Cortex of kidney (tissue), 1 donor: ENCODE measurements at places on chromosomes 2 and 18.

DNA sequence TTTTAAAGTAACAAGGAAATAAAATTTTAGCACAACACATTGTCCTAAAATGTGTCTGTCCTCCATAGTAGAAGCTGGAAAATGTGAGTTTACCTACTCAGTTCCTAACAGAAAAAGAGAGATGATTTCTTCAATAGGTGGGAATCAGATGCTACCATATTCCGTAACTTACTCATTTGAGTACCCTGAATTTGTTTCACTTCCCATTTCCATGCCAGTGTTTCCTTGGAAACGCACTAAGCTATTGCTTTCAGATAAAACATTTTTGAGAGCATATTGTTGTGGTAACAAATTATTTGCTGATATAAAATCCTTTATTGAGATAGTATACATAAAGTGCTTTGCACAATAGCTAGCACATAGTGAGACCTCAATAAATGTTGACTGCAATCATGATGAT, 137.5 kb upstream of the BARD1 start:
- no peak for DNase-seq

DNA sequence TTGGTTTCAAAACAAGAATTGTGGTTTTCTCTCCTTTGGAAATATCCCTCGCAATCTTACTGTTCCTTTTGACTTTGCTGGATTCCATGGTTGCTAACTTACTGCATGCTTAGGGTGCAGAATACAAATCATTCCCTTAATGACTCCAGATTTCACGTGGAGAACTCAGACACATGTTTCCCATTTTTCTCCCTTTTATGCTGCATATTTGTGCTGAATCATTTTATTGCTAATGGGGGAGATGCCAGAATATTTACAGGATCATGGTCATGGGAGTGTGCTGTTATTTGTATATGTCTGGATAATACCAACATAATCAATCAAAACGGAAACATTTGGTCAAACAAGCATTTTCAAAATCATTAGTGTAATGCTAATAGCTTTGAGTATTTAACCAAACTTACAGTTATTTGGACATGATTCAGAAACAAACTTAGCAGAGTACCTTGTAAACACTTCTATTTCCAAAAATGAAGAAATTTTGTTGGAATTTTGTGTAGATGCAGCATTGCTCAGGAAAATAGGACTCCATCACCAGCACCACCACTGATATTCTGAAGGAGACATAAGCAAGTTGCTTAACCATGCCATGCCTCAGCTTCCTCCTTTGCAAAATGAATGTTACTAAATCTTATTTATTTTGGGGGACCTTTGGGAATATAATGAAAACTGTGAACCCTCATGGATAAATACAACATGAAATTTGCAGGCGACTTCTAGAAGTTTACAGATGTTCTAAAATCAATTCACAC, 122.5 kb upstream of the RND3 start:
- no peak for DNase-seq

DNA sequence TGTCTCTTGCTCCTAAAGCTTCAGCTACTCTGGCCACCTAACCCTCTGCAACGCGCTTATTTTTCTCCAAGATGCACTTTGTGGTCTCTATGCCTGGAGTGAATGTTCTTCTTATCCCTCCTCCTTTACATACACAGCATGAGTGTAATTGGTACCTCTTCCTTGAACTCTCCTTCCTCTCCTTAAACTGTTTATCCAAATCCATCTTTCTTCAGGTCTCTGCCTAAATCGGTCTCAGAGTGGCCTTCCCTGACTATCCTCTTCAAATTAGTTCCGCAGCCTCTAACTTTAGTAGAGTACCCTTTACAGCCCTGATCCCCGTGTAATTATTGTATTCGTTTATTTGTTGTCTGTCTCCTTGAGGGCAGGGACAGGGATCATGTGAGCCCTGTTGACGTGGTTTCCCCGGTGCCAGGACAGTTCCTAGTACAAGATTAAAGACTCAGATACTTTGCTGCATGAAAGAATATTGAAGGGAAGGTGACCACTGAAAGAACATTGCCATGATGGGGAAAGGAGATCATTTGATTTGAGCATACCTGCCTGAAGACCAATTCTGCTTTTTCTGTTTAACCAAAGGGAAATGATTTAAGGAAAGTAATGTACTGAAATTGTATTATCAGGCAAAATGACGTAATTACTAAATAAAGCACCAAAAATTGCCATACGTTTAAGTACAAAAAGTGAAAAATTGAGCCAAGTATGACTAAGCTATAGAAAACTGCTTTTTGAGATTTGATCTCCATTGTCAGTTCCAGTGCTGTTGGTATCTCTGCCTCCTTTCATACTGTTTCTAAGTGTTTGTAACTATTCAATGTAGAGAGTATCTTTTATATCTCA, 1.2 kb downstream of the CNOT9 start:
- no peak for DNase-seq

DNA sequence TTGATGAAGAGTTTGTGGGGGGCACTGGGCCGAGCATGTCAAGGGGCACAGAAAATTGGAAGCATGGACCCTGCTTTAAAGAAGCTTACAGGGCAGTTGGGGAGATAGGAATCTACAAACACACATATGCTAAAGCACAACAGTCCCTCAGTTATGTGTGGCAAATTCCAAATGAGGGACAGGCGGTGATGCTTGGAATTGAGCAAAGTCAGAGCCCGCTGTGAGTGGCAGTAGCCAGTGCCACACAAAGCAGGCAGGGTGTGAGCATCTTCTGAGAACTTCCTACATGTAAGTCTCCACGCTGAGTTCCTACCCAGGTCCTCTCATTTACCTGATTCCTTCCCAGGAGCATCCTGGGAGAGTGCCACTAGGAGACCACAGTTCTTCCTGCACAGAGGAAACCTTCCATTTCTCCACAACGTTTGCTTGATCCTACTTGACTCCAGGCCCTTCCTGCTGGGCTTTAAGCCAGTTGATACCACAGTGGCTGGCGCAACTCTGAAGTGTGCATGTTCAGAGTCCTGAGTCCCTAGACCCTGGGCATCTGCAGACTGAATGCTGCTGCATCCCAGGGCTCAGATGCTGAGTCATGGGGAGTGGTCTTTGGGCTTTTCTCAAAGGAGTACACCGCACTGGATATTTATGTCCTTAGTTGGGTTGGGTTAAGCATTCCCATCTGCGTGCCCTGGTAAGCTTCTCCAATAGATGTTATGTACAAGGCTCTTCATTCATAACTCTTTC, 287.3 kb upstream of the REV1 start:
- DNase-seq = no peak

- DNase-seq = no peak
Measured at GRCh38 chr2:197929008-197929885, 124.9 kb downstream of the PLCL1 start.

- no peak for DNase-seq
Measured at GRCh38 chr2:112630268-112630667, 15.5 kb upstream of the SLC20A1 start.

DNA sequence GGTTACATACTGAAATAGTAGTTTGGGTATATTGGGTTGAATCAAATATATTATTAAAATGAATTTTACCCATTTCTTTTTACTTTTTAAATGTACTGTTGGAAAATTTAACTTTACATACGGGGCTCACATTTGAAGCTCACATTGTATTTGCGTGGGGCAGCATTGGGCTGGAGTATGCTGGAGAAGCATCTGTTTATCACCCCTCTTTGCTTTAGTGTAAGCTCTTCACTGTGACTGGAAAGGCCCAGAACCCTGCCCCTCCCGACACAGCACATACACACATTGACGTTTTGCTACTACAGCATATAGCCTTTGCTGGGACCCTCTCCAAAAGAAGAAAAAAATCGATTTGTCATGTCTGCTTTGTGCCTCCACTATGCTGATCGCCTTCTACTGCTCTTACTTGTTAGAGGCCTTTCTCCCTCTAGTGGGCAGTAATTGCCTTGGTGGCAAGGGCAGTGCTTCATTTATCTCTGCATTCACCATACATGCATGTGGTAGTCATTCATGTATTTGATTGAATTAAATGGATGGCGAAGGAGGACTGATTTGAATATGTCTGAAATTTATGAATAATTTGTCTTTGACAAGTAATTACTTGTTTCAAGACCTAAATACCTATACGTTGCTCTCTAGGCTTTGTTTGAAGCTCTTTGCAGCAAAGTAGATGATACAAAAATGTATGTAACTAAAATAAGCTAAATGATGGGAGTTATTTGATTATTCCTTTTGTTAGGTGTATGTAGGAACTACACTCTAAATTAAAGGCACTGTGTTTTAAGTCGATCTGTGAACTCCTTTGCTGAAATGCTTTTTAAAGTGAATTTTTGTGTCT, 37.4 kb downstream of the VAPA start:
- no peak for DNase-seq

DNA sequence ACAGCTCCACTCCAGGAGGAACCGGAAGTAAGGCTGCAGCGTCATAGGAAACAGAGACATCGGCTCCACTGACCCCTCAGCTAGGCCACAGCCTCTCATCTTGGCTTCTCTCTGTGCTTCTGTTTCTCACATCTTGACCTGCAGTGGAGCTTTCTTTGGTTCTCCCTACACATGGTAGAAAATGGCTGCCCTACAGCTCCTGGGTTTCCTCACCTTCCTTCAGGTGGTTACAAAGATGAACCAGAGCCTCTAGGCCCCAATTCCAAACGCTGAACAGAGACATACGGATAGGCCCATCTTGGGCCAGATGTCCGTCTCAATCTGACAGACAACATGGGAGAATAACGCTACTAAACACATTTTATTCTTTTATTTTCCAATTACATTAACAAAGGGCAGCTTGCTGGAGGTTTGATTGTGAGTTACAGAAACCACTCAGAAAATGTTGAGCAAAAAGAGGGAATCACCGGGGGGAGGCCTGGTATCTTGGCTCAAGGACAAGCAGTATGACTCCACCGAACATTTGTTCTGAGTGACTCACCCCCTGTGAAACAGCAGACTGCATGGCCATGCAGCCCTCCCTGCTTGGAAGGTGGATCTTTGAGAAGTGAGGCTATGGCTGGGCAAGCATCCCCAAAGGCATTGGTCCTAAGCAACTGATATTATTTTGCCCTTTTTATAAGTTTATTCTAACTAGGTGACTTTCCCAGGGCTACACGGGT, 303.5 kb downstream of the CDCA7 start:
- DNase-seq = no peak

DNA sequence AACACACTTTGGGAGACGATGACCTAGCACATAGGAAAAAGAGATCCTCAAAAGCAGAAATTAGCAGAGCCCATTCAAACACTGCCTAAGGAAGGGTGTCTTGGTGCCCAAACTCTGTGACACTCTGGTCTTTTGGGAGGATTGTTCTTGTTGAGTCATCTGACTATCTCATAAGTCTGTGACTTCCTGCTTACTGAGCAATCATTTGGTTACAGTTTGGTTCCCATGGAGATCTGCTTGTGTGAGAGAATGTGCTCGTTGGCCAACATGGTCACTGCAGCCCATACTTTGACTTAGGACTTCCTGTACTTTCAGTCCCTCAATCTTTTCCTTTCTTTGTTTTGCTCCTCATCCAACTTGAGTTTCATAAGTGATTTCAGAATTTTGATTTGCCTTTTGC, 602.9 kb downstream of the NYAP2 start:
- no peak for DNase-seq

- DNase-seq = no peak
Measured at GRCh38 chr2:181588546-181588945, 68.4 kb downstream of the CERKL start.

- DNase-seq = no peak
Measured at GRCh38 chr18:38706373-38706772, 1140.8 kb upstream of the CELF4 start.

- DNase-seq = no peak
Measured at GRCh38 chr18:70181015-70181414, 24.5 kb downstream of the RTTN start.

DNA sequence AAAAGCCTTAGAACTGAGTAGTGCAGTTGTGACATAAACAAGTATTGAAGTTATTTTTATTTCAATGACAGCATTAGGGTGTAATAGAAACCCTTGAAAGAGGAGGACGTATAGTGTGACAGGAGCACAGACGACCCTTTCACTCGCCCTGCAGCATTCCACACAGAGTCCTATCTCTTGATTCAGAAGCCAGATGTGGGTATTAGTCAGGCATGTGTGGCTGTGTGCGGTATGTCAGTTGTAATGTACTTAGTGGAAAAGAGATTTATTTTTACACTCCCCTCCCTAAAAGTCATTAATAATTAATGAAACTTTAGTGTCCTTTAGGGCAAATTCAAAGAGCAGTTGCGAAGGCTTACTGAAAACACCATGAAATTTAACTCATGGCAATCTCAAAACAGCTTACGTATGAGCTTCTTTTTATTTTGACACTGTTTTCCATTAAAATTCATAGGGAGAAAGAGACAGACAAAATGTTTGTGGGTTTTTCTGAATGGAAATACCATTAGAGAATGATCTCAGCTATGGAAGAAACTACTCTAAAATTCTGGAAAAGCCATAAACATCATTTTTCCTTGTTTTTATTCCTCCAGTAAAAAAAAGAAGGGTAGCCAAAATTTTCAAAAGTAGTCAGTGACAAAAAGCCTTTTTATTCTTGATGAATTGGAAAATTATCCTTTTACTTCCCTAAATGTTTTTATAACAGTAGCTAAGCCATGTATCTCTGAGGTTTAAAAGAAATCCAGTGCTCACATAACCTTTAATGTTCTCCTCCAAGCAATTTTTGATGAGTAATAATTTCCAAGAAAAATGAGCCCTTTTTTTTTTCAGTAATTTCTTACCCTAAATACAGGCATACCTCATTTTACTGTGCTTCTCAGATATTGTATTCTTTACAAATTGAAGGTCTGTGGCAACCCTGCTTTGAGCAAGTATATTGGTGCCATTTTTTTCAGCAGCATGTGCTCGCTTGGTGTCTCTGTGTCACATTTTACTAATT, 84.0 kb upstream of the DSEL start:
- no peak for DNase-seq

- no peak for DNase-seq
Measured at GRCh38 chr2:27723372-27724144, 48.0 kb upstream of the MRPL33 start.

DNA sequence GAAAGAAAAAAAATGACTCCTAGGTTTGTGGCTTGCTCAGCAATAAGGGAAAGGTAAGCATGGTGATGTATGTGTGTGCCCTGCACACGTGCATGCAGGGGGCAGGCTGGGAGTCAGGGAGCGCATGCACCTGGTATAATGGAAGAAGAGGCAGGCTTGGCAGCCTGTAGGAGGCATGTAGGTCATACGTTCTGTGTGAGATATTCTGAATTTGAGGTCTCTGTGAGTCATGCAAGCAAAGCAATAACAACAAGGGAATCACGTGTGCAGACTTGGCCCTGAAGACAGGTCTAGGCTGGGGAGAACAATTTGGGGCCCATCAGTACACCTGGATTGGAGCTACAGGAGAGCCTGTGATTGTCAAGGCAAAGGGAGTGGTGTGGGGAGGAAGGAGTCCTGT, 94.5 kb upstream of the TTC39C start:
- no peak for DNase-seq
